ENCODE measurements at places on chromosomes 11 and 22. TPM values are rescaled to one million over a fixed set of nuclear protein-coding genes. Genes with fewer than 3 reads are reported as not detected.

DNA sequence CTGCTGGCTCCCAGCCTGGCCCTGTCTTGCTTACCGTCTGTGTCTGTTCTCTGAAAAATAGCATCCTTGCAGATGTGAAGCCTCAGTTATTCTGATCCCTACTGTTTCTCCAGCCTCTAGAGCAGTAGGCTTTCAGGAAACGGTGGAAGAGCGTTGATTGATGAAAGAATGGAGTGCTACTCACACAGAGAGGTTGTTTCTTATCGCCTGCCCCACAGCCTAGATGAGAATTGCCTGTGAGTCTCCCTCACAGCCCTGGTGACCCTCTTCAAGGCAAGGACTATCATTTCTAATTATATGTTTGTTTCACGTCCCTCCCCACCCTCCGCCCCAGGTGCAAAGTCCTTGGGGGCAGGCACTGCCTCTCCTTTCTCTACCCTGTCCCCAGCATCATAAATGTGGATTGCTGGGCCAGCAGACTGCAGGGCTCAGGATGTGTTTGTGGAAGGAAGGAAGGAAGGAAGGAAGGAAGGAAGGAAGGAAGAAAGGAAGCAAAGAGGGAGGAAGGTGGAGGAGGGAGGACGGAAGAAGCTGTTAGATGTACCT lies 575.3 kb upstream of the B3GAT1 start:
- DNase-seq, result peak; percentile 54
- no peaks in the 10 kb centered on the region for H3K4me1 ChIP-seq
- H3K36me3 ChIP-seq, result no peaks in the 10 kb centered on the region
- H3K27ac ChIP-seq, result peak overlapping the region; percentile 57

The HEPHL1 gene
- total RNA-seq, result 0.07 TPM

The SHANK3 gene
- total RNA-seq, result 2.9 TPM

The POU2AF2 gene
- total RNA-seq, result not detected

The SLC29A2 gene
- total RNA-seq, result 7.4 TPM

DNA sequence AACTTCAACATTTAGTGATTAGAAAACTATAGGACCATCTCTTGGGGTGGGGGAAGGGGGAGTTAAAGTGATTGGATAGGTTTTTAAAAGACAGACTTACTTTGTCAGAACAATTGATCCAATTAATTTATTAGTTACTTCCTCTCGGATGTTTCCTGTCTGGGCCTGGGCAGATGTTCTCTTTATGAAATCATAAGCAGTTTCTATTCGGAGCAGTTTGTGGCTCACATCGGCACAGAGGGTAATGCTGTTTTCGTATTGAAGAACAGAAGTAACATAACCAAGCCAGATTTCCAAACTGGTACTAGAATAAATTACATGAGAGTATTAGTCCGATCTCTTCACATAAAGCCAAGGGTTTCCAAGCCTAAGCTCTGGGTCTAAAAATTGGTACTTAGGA lies 20.6 kb downstream of the PIWIL3 start:
- no peak overlapping the region for H3K4me3 ChIP-seq
- no peak overlapping the region for H3K27ac ChIP-seq
- no peaks in the 10 kb centered on the region for H3K27me3 ChIP-seq
- H3K4me1 ChIP-seq, result no peaks in the 10 kb centered on the region
- H3K36me3 ChIP-seq, result no peaks in the 10 kb centered on the region
- DNase-seq, result no peak

The APOA1 gene
- total RNA-seq, result 4,253 TPM

DNA sequence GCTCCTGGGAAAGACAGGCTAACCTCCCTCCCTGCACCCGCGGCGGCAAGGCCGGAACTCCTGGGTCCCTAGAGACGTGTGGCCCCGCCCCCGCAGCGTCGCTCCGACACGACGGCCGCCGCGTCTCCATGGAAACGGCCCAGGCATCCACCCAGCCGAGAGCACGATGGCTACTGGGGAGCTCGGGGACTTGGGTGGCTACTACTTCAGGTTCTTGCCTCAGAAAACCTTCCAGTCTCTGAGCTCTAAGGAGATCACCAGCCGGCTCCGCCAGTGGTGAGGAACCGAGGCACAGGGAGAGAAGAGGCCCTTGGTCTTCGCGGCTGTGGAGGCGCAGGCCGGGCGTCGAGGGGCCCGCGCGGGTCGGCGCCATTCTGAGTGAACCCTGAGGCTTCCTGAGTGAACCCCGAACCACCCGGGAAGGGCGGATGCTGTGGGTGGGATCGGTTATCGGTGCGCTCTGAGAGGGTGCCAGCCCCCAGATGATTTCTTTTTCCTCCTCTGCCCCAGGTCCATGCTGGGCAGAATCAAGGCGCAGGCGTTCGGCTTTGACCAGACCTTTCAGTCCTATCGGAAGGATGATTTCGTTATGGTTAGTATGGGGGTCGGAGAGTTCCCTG lies at the start of gene CFAP300:
Gene CFAP300, plus strand, starts transcription at position 133 of the 620 bp plus-strand sequence. Its CDS starts 34 bp downstream, at position 167.
- peak within 1 kb of the TSS; percentile 77 for H3K4me3 ChIP-seq
- peak; percentile 80 for DNase-seq
- peaks cover 5% of the 10 kb centered on the region for H3K4me1 ChIP-seq
- no peaks in the 10 kb centered on the region for H3K36me3 ChIP-seq
- H3K27me3 ChIP-seq, result no peaks in the 10 kb centered on the region
- H3K27ac ChIP-seq, result peak within 1 kb of the TSS; percentile 70

The PRG3 gene
- not detected for total RNA-seq

DNA sequence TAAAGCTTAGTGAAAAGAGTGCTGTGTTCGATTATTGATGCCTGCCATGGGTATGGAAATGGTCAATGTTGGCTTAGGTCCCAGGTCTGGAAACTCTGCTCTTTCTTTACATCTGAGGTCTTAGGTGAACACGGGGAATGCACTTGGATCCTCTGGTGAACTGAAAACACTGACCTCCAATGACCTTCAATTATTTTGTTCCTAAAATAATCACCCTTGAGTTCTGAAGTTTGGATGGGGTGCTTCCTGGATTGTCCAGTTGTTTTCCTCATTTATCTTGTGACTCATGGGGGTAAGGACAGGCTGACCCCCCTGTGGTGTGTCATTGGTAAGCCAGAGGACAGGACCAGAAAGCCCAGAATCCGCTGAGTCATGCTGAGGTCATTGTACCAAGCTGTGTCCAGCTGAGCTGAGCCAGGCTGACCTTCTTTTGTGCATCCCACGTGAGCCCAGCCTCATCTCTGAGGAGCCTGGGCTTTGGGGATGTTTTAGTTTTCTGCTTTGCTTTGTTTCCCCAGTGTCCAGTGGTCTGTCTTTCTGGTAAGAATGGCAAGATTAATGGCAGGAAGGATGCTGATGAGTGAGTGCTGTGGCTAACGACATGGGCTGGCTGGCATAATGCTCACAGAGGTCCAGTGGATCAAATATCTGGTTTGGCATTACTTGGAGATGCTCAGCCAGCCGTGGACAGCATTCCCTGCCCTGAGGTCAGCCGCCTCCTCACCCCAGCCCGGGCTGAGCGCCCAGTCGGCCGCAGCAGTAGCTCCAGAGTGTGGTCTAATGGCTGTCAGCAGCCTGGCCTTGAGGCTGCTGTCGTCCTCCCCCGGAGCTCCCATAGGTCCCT lies 35.6 kb downstream of the AMPD3 start:
- H3K27me3 ChIP-seq, result no peaks in the 10 kb centered on the region
- H3K4me1 ChIP-seq, result no peaks in the 10 kb centered on the region
- H3K4me3 ChIP-seq, result no peak overlapping the region
- DNase-seq, result peak; percentile 61
- H3K36me3 ChIP-seq, result no peaks in the 10 kb centered on the region
- H3K27ac ChIP-seq, result no peak overlapping the region

The LDHAL6A gene
- total RNA-seq, result not detected

All from hepatocyte (in vitro differentiated cells).